ENCODE measurements at places on chromosomes 6 and 20. TPM values are rescaled to one million over a fixed set of nuclear protein-coding genes. Genes with fewer than 3 reads are reported as not detected.

GRCh38 chr6:44333942-44334341 lies 8.5 kb upstream of the SPATS1 start:
- DNase-seq = no peak

DNA sequence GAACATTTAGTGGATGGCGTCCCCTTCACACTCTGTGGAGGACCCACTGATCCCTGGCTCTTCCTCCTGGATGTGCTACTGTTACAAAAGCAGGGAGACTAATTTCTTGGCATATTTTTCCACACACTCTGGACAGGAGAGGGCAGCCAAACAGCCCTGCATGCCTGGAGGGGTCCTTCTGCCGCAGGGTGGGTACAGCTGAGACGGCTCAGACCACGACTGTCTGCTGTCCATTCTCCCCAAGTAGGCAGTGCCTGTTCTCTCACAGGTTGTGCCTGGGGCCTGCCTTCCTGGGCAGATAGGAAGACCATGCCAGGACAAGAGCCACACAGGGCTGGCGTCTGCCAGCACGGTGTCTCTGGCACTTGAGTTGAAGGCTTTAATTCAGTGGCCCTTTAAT lies 260.1 kb downstream of the FOXC1 start:
- DNase-seq = no peak

- DNase-seq = no peak
Observed at GRCh38 chr20:13426870-13427269, 205.8 kb downstream of the ISM1 start.

DNA sequence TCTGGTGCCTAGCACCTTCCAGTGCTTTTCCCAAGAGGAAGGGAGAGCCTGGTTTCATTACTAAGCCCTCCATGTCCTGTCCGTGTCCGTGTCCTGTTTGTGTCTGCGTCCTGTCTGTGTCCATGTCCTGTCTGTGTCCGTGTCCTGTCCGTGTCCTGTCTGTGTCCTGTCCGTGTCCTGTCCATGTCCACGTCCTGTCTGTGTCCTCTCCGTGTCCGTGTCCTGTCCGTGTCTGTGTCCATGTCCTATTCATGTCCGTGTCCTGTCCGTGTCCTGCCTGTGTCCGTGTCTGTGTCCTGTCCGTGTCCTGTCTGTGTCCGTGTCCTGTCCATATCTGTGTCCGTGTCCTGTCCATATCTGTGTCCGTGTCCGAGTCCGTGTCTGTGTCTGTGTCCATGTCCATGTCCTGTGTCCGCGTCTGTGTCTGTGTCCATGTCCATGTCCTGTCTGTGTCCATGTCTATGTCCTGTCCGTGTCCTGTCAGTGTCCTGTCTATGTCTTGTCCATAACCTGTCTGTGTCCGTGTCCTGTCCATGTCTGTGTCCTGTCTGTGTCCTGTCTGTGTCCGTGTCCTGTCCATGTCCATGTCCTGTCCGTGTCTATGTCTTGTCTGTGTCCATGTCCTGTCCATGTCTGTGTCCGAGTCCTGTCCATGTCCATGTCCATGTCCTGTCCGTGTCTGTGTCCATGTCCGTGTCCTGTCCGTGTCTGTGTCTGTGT lies 54.4 kb upstream of the BHLHE23 start:
- DNase-seq = no peak

- no peak for DNase-seq
Observed at GRCh38 chr6:152573762-152574161, 63.4 kb downstream of the SYNE1 start.

GRCh38 chr20:52242237-52243230 lies 51.0 kb upstream of the ZFP64 start:
- DNase-seq = peak; percentile 48

GRCh38 chr6:40536442-40536841 lies 50.7 kb downstream of the LRFN2 start:
- peak; percentile 55 for DNase-seq

DNA sequence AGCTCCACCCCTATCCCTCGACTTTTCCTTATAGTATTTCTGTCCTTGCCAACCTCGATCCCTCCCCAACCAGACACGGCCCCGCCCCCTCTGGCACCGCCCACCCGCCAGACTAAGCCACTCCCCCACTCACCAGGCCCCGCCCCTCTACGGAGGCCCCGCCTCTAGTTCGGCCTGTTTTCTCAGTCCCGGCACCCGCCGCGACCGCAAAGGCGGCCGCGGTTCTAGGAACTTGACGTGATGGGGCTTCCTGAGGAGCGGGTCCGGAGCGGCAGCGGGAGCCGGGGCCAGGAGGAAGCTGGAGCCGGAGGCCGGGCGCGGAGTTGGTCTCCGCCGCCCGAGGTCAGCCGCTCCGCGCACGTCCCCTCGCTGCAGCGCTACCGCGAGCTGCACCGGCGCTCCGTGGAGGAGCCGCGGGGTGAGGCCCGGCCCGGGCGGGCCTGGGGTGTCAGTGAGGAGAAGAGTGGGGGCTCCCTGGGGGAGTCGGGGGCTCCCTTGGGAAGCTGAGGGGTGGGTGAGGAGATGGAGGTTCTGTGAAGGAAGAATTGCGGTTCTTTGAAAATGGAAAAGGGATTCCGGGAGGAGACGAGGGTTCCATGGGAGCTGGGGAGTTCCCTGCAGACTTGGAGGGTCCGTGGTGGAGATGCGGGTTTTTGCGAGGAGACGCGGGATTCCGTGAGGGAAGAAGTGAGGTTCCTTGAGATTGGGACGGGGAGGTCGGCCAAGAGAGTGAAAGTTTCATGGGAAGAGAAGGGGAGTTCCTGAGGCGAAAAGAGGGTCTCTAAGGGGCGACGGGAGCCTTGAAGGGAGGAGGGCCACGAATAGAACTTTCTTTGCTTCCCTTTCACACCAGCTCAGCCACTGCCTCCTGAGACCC lies at the start of gene ACSS2:
TSS of gene ACSS2 (plus strand) at position 207 of the 877 bp plus-strand sequence. CDS start at position 241, 34 bp downstream.
- DNase-seq = no peak

DNA sequence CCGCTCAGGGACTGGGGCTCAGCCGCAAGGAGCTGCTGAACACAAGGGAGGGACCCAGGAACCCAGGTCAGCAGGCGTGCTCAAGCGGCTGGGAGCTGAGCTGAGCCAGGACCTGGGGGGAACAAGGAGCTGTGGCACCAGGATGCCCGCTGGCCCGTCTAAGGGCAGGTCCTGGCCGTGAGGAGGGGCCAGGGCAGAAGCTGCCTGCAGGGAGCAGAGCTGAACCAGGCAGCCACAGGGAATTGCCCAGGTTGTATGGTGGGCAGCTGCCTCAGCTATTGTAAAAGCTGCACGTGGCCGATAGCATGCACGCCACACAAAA lies 133.3 kb downstream of the AGPAT4 start:
- DNase-seq = no peak

DNA sequence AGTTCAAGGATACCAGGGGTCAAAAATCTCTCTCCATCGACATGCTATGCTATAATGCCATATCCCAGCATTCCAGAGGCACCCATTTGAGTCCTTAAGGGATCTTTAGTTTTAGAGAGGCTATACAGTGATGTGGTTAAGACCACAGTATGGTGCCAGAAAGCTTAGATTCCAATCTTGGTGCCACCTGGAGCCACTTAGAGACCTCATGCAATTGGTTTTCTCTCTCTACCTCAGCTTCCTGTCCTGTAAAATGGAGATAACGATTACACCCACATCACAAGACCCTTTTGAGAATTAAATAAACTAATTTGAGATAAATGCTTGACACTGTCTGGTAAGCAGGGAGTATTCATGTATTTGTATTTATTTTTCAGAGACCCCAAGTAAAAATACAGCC lies 39.0 kb downstream of the PLAGL1 start:
- DNase-seq = no peak

- no peak for DNase-seq
Observed at GRCh38 chr6:14472986-14473337, 355.4 kb downstream of the CD83 start.

GRCh38 chr20:51488331-51488730 lies 54.2 kb downstream of the NFATC2 start:
- DNase-seq = no peak

DNA sequence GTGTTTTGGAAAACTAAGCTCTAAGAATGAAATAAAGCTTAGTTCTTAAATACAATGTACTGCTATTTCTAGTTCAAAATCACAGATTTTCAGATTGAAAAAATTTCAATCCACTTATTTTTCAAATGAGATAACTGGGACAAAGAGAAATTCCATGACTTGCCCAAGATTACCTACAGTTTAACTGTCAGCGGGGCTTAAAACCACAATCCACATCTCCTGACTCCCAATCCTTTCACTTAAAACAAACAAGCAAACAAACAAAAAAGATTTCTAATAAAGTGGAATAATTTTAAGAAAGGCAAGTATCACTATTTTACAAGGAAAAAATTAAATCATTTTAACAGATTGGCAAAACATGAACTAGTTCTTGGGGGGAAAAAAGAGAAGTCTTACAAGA lies 4.2 kb downstream of the PHIP start:
- DNase-seq = no peak

DNA sequence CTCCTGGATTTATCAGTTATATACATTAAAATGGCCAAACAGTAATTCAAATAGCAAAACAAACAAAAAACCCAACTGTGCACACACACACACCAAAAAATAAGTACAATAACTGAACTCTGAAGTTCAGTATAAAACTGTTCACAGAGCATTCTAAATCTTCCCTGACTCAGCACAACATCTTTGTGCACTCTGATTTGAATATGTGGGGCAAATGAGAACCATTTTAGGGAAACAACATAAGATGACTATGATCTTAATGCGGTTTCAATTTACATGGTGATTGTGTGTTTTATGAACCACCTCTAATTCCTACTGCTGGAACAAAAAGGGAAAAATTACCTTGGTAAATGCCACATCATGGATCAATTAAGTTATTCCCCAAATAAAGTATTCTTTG lies 41.7 kb downstream of the PLAGL1 start:
- no peak for DNase-seq

DNA sequence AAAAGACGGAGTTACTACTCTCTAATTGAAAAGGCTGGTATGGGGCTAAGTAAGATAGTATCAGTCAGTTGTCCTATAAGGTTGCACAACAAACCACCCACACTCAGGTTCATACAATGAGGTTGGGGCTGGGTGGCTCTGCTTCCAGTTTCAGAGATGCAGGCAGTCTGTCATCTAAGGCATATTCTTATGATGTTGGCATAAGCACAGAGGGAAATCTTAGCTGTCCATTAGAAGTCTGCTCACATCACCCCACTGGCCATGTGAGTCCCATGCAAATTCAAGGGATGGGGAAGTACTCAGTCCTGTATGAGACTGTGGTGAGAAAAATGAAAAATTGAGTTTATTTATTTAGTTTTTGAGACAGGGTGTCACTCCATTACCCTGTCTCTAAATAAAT lies 118.6 kb downstream of the LAMP5 start:
- no peak for DNase-seq

DNA sequence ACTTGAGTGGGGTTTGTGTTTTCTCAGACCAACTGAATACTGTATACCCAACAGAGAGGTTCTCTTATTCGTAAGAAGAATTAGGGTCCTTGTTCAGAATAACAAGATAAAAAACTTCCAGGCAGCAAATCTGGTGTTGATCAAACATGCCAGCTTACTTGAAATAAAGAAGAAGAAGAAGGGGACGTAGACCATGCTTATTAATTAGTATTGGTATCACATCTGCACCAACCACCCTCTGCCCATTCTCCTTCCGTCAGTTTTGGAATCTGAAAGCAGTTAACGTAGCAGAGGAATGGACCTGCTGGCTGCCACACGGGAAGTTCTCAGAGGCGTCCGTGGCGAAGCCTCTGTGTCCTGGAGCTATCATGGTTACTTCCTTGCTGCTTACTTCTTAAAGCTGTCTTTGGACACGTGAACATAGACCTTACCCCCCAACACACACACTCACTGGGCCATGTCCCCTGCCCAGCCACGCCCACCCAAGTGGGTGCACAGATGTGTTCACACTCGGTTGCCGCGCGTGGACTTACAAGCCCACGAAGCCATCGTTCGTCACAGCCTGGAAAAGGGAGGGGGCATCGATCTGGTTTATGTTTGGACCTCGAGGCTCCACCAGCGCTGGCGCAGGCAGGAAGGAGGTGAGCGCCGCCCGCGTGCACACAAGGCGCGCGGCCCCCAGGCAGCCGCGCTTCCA lies 4.1 kb upstream of the DLL1 start:
- no peak for DNase-seq

- no peak for DNase-seq
Observed at GRCh38 chr6:124064317-124065113, 260.9 kb downstream of the NKAIN2 start.

DNA sequence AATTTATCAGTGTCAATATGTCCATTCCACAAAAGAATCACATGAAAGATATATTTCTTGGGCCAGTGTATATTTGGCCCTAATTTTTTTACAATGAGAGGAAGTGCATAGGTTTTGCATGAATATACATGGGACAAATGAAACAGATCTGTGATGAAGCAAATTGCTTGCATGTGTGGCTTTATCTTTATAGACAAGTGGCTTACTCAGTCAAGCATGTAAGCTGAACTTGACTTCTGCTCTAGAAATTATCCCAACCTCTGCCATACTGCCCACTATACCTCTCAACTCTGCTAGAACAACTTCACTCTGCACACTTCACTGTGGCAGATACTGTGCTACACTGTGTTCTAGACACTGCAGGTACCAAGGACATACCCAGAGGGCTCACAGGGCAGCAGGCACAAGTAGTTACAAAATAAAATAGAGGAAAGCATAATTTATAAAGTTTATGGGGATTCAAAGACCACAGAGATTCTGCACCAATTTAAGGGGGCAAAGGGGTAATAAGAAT lies 349.2 kb upstream of the HSF2 start:
- DNase-seq = no peak

Gene ARMC2
- total RNA-seq = 3.4 TPM

Gene SIGLEC1
- not detected for total RNA-seq

Gene DNAH8
- total RNA-seq = not detected

Gene BPIFB4
- total RNA-seq = not detected

Gene BPHL
- 75.5 TPM for total RNA-seq

Gene MEI4
- total RNA-seq = 0.08 TPM

Gene NOL4L
- 2.1 TPM for total RNA-seq

Gene SMPD2
- total RNA-seq = 32.7 TPM

Gene C6orf15
- not detected for total RNA-seq

Gene WFDC5
- not detected for total RNA-seq

Gene SLC9A8
- total RNA-seq = 10.4 TPM

Gene SLC22A2
- total RNA-seq = not detected

Gene GJA10
- not detected for total RNA-seq

Gene OTOR
- not detected for total RNA-seq

Gene PTPRA
- 45.5 TPM for total RNA-seq

Gene HLA-G
- total RNA-seq = 0.32 TPM

Gene GPR63
- 1.6 TPM for total RNA-seq

Gene OPN5
- total RNA-seq = not detected

Gene CHRNA4
- not detected for total RNA-seq

Gene NKAIN2
- total RNA-seq = not detected

Gene GLP1R
- total RNA-seq = not detected

All from SK-MEL-5 (cell line).